Activated T-helper 1 cell treated with anti-CD3 and anti-CD28 coated beads, Interleukin-12 subunit alpha, Interleukin-12 subunit beta, Interleukin-2, Interleukin-4 antibody, amounts not matched to agents 30 ng/mL and 10 ng/mL and 1 ng/mL, durations not matched to agents 14 hours and 24 hours and 36 hours (primary cell): ENCODE measurements at places on chromosomes 1 and 21.

- DNase-seq: no peak
These were observed 104.7 kb downstream of the CAMTA1 start for GRCh38 chr1:6889875-6890480.

- DNase-seq: no peak
These were observed 4.5 kb downstream of the AJAP1 start for GRCh38 chr1:4658643-4659628.

GRCh38 chr1:113536182-113536780 lies 146.0 kb downstream of the MAGI3 start:
- no peak for DNase-seq

- no peak for DNase-seq
These were observed 42.5 kb downstream of the ZBTB40 start for GRCh38 chr1:22494144-22494543.

- DNase-seq: no peak
These were observed 92.6 kb downstream of the ST3GAL3 start for GRCh38 chr1:43799656-43800635.

- no peak for DNase-seq
These were observed 2.4 kb upstream of the PRAMEF18 start for GRCh38 chr1:13228343-13228781.

DNA sequence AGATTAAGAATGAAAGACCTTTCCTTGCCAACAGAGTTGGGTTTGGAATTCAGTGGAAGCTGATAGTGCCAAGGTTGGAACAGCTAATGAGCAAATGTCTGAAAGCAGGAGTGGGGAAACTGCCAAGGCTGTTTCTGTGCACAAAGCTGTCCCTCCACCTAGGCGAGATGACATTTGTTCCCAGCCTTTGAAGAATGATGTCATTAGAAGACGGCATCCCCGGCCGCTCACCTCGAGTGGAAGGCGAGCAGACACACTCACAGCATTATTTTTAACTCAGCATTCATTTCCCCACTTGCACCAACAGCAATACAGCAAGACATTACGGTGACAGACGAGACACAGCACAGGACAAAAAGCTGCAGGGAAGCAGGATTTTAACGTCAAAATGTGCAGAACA lies 463.9 kb downstream of the PCP4 start:
- no peak for DNase-seq

DNA sequence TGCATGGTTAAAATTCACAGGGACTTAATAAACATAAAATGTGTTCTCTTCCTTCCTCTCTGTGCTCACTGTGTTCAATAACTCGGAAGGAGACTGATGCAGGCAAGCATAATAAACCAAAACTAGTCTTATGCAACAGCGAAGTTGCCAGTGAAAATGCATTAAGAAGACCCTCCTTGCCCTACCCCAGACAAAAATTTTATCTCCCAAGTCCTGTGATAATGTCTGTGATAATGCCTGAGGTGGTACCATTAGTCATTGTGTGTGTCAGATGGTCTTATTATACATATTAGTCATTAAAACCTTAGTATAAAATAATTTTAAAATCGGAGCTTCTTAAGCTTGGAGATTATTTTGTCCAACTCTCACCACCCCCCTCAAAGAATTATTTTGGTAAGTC lies 97.8 kb downstream of the NGF start:
- no peak for DNase-seq

DNA sequence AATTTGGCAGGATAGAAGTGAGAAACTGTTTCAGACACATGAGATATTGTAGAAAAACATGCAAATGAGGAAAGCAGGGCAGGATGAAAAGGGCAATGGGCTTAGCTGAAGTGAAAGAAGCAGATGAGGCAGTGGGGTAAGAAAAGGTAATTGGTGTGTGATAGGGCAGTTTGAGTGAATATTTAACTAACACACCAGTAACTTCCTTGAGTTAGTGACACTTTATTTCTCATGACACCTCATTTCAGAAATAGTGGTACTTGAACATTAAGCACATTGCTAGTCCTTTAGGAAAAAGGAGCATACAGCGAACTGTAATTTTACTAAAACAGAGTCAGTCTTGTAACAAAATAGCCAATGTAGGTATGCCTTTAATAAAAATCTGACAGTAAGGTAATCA lies 415.0 kb downstream of the DPYD start:
- DNase-seq: no peak

DNA sequence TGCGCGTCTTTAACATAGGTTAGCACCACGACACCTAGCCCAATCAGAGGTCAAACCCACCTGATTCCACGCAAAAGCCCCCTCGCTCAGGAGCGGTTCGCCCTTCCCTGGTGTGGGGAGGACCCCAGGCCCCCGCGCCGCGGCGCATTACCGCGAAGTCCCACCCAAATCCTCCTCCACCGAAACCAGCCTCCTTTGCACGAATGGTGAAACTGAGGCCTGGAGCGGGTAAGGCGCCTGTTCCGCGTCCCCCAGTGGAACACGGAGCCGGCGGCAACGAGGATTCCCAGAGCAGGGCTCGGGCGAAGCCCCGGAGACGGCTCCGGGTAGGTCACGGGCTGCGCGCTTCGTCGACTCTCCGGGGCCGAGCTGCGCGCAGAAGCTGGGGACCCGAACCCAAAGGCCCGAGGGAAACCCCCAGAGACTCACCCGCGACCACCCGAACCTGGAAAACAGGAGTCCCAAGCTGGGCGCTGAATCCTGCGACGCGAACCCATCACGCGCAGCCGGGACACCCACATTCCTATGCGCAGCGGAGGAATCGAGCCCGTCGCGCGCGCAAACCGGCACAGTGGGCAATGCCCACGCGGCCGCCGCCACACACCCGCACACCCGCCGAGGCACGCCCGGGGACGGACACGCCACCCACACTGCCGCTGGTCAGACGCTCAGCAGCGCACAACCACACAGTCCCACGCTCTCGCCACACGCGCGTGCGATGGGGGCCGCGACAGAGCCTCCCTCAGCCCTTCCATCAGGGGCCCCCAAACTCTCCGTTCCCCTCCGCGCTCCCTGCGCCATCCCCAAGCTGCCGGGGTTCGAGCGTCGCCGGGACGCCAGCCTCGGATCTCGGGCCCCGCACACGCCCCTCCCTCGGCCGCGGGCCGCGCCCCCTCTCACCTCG lies 507 bp downstream of the GLIS1 start:
- no peak for DNase-seq

GRCh38 chr1:236645016-236645680 lies 40.8 kb upstream of the HEATR1 start:
- DNase-seq: no peak

DNA sequence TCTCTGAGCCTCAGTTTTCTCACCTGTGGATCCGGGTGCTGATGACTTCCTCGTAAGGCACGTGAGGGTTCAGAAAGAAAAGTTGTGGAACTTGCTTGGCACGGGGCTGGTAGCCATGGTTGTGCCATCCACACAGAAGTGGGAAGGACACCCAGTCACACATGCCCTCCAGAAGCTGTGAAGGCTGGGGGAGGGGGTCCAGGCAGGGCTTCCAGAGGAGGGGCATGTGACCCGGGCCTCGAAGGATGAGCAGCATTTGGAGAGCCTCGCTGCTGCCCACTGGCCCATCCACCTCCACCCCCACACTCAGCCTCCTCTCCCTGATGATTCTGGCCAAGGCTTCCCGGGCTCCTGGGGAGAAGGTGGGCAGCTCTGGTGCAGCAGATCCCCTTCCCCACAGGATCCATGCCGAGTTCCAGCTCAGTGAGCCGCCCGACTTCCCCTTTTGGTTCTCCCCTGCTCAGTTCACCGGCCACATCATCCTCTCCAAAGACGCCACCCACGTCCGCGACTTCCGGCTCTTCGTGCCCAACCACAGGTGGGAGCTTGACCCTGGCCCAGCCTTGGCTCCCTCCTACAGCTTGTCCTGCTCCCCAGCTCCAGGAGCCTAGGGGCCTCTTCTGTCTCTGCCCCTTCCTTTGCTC lies 9.4 kb downstream of the SELENON start:
- no peak for DNase-seq

GRCh38 chr1:167518331-167518700 lies at the start of gene CD247:
TSS of gene CD247 (minus strand) at chr1:167518529. CDS start at chr1:167518465, 64 bp downstream.
- DNase-seq: peak; percentile 73

GRCh38 chr1:11515368-11516300 lies 36.7 kb downstream of the DISP3 start:
- DNase-seq: no peak

GRCh38 chr1:16960560-16961296 lies 19.7 kb downstream of the MFAP2 start:
- DNase-seq: peak; percentile 75

- DNase-seq: no peak
These were observed 8.4 kb downstream of the SLC35E2B start for GRCh38 chr1:1684031-1684681.

GRCh38 chr21:34844013-34844923 lies 175.5 kb downstream of the CLIC6 start:
- no peak for DNase-seq

GRCh38 chr1:188070848-188071247 lies 1242.1 kb downstream of the PLA2G4A start:
- no peak for DNase-seq

DNA sequence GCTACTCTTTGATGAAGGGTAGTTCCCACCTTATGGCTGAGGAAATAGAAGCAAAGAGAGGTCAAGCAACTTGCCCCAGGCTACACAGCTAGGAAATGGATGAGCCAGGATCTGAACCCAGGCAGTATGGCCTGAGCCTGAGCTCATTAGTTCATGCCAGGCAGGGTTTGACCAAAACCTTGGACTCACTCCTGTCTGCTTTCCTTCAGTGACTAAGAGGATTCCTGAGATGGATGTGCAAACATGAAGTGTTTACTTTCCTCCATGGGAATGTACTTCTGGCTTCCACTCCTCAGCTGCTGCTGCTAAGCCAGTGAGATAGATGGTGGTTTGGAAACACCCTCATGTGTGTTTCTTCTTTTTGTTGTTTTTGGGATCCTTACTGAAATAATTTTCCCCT lies 35.1 kb upstream of the ERRFI1 start:
- no peak for DNase-seq

GRCh38 chr1:71364236-71364635 lies 283.4 kb upstream of the ZRANB2 start:
- no peak for DNase-seq

- DNase-seq: no peak
These were observed 49.3 kb downstream of the COL18A1 start for GRCh38 chr21:45454060-45454925.

- no peak for DNase-seq
These were observed 41.3 kb downstream of the DYRK1A start for GRCh38 chr21:37407719-37408420.

- DNase-seq: no peak
These were observed 60.4 kb downstream of the FYB2 start for GRCh38 chr1:56758794-56759193.

GRCh38 chr1:156486421-156487344 lies 13.9 kb downstream of the MEF2D start:
- DNase-seq: no peak

DNA sequence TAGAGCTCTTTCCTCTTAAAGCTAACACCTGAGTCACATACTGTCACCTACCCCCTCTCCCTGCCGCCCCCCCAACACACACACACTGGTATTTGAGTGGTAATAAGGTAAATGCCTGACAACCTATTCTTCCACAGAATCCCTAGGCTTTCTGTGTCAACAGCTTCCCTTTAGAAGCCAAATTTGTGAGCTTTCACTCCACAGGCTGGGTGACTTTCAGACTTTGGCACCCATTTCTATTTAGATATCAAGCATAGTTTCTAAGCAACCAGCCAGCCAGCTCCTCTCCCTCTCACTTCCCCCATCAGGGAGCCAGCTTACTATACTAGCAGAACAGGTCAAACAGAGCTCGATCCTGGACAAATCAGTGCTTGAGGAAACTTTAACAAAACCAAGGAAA lies 3.2 kb upstream of the C1orf74 start:
- no peak for DNase-seq

DNA sequence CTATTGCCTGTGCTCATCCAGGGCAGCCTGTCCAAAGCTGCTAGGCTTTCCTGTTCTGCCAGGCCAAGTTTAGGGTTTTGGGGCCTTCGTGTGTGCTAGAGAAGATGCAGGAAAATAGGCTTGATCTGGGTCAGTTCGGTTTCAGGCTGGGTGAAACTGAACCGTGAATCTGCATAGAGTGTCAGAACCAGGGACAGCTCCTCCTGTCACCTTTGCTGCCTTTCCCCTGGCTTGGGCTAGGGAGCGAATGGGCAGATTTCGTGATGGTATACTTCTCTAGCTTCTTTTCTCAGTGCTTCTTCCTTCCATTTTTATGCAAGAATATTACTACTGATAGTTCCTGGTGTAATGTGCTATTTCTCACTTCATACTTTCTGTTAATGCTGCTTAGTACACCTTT lies 6.0 kb upstream of the AGO1 start:
- no peak for DNase-seq

DNA sequence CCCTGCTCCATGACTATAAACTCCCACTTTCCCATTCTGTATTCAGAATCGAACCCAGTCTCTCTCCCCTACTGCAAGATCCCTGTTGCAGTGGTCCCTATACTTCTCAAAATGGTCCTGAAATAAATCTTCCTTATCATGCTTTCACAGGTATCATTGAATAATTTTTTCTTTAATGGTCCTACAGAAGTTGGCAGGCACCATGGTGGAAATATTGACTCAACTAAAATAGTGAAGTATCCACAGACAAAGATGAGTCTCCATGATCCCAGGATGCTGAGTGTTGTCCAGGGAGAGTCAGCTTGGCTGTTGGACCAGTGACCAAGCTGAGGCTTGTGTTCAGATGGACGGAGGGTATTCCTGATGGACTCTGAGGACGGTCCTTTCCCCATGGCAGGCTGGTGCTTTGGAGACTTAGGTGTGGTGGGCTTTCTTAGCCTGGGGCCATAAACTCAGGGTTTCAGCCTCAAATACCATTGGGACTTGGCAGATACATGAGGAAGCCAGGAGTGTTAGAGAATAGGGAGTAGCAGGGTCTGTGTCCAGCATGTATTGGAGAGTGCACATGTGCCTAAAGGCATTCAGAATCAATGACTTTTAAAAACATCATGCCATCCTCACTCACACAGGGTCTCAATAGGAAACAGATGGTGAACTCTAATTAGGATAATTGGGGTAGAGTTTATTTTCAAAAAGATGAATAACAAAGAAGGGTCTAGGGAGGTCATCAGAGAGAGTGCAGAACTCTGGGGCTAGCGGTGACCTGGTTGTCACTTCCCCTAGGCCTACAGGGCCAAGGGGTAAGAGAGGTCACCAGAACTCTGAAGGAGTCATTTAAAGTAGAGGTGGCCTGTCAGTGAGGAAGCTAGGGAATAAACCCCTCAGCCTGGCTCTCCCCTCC lies 19.8 kb downstream of the TINAGL1 start:
- no peak for DNase-seq

DNA sequence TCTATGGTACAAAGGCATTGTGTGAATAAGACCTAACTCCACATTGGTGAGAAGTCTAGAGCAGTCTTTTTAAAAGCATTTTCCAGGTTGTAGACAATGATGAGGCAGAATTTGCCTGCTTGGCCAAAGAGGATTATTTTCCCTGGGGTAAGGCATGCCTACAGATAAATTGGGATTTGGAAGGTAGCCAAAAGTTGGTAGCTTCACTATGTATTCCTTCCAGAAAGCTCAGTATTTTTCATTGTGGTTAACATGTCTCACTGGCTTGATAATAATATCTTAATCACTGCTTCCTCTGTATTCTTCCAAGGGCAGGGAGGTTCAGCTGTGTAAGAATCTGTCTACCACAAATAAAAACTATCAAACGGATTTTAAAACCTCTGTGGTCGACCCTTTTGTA lies 590.8 kb upstream of the PRMT6 start:
- no peak for DNase-seq
